Right cardiac atrium (tissue), 5 donors: ENCODE measurements at places on chromosomes 5 and 9. TPM values are rescaled to one million over a fixed set of nuclear protein-coding genes. Genes with fewer than 3 reads are reported as not detected.

The ZCCHC10 gene
- 17.8 TPM for polyA plus RNA-seq

The ACTBL2 gene
- not detected for polyA plus RNA-seq

The NTNG2 gene
- polyA plus RNA-seq = 8.6 TPM

The PTGES gene
- polyA plus RNA-seq = 3.7 TPM

The VAV2 gene
- 4.7 TPM for polyA plus RNA-seq

The GAPVD1 gene
- 8.1 TPM for polyA plus RNA-seq
